Ovary (tissue), 10 donors: ENCODE measurements at places on chromosomes 3 and 15.

- no peak for DNase-seq
Measured at GRCh38 chr3:138600100-138600745, 6.2 kb upstream of the CEP70 start.

GRCh38 chr3:127043731-127044510 is 61.0 kb downstream of the PLXNA1 start:
- DNase-seq: no peak

GRCh38 chr3:71360764-71361163 is 222.8 kb downstream of the FOXP1 start:
- no peak for DNase-seq

DNA sequence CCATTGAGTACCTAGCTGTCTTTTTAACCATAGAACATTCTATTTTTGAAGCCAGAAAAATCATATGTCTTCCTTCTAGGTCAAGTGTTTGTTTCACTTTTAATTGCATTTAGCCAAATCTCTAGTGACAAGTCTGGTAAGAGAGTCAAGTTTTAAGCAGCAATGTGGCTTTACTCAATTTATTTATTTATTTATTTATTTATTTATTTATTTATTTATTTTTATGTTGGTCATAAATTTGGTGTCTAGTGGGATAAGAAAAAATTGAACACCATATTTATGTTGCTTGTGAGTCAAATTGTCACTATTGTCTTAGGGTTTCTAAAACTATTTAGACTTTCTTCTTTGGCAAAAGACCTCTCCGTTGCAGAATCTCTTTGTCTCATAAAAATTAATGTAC is 174.5 kb upstream of the BCHE start:
- DNase-seq: no peak

DNA sequence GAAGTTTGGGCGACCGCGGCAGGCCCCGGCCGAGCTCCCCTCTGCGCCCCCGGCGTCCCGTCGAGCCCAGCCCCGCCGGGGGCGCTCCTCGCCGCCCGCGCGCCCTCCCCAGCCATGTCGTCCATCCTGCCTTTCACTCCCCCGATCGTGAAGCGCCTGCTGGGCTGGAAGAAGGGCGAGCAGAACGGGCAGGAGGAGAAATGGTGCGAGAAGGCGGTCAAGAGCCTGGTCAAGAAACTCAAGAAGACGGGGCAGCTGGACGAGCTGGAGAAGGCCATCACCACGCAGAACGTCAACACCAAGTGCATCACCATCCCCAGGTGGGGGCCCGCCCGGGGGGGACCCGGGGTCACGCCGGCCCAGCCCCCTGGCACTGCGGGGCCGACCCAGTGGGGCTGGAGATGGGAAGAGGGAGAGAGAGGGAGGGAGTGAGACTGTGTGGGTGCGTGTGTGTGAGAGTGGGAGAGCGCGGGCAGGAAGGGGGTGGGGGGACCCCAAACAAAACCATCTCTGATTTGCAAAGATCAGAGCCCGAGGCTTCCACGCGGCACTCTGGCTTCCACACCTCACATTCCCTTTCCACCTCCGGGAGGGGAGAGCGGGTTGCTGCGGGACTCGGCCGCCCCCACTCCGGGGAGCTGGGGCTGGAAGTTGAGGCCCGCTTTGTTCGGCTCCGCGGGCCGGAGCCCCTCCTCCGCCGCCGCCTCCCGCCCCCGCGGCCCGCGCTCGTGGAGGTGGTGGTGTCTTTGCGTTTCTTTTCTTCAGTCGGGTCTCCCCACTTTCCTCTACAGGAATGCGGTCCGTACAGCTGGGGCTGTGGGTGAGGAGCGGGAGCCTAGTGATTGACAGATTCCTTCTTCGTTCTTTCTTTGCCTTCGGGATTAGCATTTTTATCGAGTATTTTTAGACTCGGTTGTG is 898 bp downstream of the SMAD3 start:
- DNase-seq: peak; percentile 34

GRCh38 chr15:25339431-25339830 is 99.4 kb downstream of the UBE3A start:
- DNase-seq: no peak

- DNase-seq: no peak
Measured at GRCh38 chr3:111571907-111572460, 23.2 kb downstream of the ZBED2 start.

- no peak for DNase-seq
Measured at GRCh38 chr15:62124176-62124972, 40.7 kb downstream of the C2CD4B start.

- DNase-seq: no peak
Measured at GRCh38 chr3:66121318-66121717, 82.6 kb upstream of the MAGI1 start.

- no peak for DNase-seq
Measured at GRCh38 chr3:150324788-150325187, 83.3 kb upstream of the TSC22D2 start.

GRCh38 chr3:108305484-108306172 is 9.3 kb downstream of the HHLA2 start:
- no peak for DNase-seq

GRCh38 chr15:50262533-50262932 is 3.0 kb downstream of the HDC start:
- DNase-seq: no peak

DNA sequence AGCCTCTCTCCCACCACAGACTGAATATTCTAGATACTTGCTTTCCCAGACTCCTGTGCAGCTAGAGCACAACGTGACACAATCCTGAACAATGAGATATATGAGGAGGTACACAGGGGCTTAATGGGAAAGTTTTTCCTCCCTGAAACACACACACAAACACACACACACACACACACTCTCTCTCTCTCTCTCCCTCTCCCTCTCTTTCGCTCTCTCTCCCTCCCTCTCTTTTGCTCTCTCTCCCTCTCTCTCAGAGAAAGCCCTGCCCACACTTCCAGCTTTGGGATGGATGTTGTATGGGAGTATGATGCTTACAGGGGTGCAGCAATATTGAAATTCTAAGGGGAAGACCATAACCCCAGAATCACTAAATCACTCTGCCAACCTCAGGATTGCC is 110.1 kb downstream of the PLD1 start:
- no peak for DNase-seq

GRCh38 chr3:173663696-173664111 is 266.2 kb downstream of the NLGN1 start:
- DNase-seq: no peak

DNA sequence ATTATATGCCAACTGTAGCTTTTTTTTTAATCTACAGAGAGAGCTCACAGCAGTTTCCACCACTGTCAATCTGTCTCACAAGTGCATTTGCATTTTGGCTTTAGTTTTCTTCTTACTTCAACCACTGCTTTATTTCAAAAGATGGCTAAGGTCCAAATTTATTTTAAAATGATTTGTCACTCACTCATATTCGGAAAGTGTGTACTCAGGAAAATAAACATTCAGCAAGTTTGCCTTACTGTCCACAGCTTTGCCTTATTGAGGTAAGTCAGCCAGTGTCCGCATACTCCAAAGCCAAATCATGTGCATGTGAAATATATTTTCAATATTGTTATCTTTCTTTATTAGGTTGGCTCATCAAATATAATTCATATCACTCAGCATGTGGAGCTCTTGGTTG is 240.7 kb upstream of the ARHGEF26 start:
- no peak for DNase-seq

DNA sequence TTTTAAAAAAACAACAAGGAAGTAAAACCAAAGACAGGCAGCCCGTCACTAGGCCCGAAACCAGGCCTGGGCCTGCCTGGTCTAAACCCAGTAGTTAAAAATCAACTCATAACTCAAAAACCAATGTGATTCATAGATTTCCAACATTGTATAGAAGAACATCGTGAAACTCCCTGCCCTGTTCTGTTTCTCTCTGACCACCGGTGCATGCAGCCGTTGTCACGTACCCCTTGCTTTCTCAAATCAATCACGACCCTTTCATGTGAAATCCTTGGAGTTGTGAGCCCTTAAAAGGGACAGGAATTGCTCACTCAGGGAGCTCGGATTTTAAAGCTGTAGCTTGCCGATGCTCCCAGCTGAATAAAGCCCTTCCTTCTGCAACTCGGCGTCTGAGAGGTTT is 89.5 kb downstream of the DCLK3 start:
- no peak for DNase-seq

- DNase-seq: no peak
Measured at GRCh38 chr3:138351916-138352550, 3.7 kb downstream of the MRAS start.

- DNase-seq: no peak
Measured at GRCh38 chr15:68507447-68507846, 71.3 kb upstream of the CORO2B start.

- DNase-seq: no peak
Measured at GRCh38 chr3:184489268-184489841, 72.2 kb upstream of the EPHB3 start.

GRCh38 chr3:150327678-150328653 is 80.1 kb upstream of the TSC22D2 start:
- DNase-seq: no peak

GRCh38 chr15:67601073-67601472 is 58.6 kb downstream of the MAP2K5 start:
- no peak for DNase-seq

- DNase-seq: no peak
Measured at GRCh38 chr3:123167686-123168085, 34.1 kb upstream of the SEC22A start.

- DNase-seq: no peak
Measured at GRCh38 chr3:106710596-106710995, 666.6 kb upstream of the CCDC54 start.

- no peak for DNase-seq
Measured at GRCh38 chr3:127671523-127672428, 976 bp upstream of the ABTB1 start.

GRCh38 chr15:48888191-48888590 is 10.3 kb downstream of the EID1 start:
- DNase-seq: no peak

DNA sequence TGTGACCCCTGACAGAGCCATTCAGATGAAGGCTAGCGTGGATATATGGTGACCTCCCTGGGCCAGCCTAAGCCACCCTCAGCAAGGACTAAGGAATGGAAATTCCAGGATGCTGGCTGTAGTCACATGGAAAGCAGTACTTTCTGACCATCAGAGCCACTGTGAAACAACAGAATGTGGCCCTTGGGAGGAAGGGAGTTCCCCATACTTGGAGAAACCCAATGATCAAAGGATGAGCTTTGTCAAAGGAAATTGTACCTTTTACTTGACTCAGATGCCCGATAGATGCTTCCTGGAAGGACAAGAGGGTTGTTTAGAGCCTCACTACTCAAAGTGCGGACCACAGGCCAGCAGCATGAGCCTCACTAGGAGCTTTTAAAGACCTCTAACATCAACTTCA is 484.5 kb upstream of the PROK2 start:
- no peak for DNase-seq

DNA sequence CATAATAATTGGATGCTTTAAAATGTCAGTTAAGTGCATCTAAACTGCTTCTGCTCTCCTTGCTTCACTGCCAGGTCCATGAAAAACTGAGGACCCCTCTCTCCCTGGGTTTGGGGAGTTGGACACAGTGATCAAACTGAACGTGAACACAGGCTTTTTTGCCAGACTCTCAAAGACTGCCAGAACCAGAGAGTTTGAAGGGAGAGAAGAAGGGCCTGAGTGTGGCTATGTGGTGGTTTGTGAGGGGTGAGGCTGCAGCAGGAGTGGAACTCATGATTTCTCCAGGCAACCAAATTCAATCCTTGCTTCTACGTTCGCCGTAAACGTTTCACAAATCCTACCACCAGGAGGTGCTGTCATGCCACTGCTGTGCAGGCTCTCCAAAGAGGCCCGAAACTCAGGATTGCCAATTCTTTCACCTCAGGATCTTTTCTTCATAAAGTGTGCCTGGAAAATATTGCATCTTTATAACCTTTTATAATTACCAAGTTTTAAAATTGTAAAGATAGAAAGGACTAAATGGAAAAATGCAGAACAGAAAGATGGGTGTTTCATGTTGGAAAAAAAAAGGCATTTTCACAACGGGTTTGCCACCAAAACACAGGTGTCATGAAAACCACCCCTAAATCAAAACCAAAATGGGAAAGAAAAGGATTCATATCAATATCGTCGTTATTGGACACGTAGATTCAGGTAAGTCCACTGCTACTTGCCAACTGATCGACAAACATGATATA is 19.7 kb downstream of the TM4SF4 start:
- DNase-seq: peak; percentile 62

- DNase-seq: no peak
Measured at GRCh38 chr3:4021162-4021561, 221.9 kb downstream of the LRRN1 start.

GRCh38 chr15:91908391-91908790 is 54.9 kb downstream of the SLCO3A1 start:
- DNase-seq: no peak

- DNase-seq: no peak
Measured at GRCh38 chr3:35857004-35857403, 217.7 kb downstream of the ARPP21 start.

DNA sequence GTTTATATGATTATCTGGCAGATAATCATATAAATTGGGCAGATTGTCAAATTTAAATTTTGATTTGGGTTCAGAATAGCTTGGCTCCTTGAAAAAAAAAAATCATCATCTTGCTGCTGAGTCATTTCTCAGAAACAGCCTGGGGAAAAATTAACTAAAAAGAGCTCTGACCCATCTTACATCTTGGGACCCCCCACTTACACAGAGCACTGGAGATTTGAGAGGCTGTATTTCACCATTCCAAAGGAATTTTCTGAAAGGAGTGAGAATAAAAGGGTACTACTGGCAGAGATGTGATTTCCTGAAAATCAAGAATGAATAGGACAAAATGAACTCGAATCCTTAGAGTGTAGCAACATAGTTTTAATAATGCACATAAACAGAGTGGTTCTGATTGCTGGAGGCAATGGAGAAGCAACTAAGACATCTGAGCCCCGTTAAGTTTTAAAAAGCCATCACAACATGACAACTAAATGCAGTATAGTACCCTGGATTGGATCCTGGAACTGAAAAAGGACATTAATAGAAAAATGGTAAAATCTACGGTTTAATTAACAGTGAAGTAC is 97.5 kb downstream of the RFTN1 start:
- DNase-seq: no peak

GRCh38 chr3:52809662-52810377 is 15.2 kb downstream of the ITIH3 start:
- no peak for DNase-seq

GRCh38 chr3:131690800-131691199 is 188.0 kb upstream of the MRPL3 start:
- DNase-seq: no peak

GRCh38 chr3:151282921-151283320 is 4.6 kb upstream of the P2RY14 start:
- DNase-seq: no peak

DNA sequence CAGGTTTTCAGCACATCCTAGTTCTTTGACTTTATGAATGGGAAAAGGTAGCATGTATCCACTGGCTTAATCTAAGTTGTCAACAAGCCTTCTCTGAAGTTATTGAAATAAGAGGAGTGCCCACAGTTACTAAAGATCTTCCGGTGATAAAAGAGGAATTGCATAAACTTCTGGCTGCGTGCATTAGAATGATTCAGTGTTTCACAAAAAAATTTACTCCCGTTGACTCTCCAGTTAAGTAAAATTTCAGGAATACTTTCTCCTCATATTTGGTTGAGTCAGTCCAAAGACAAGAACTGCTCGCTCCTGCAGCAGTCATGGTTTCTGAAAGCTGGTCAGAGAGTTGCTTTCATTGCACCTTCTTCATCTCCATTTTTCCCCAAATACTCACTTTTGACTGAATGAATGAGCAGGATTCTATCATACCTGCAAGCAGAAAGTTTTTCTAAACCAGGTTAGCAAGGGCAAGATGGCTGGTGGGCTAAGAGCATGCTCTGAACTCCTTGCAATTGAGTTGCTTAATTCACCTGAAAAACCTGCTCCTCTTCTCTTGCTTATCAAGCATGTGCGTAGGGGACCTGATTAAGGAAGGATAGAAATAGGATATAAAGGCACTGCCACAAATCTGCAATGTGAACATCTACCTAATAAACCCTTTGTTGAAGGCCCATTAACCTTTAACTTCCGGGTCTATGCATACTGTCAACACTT is 64.2 kb upstream of the TIMP4 start:
- DNase-seq: no peak
